ENCODE measurements at places on chromosomes 1 and 21. TPM values are rescaled to one million over a fixed set of nuclear protein-coding genes. Genes with fewer than 3 reads are reported as not detected.

Gene HDAC1
- polyA plus RNA-seq: 183 TPM

Gene CSF3R
- 1.9 TPM for polyA plus RNA-seq

Gene CYP4B1
- not detected for polyA plus RNA-seq

Gene PODN
- not detected for polyA plus RNA-seq

Gene CCDC28B
- polyA plus RNA-seq: 14.0 TPM

Gene SEC22B
- 15.6 TPM for polyA plus RNA-seq

Gene KRTAP7-1
- not detected for polyA plus RNA-seq
